ENCODE measurements at places on chromosomes 12 and 14. TPM values are rescaled to one million over a fixed set of nuclear protein-coding genes. Genes with fewer than 3 reads are reported as not detected.

DNA sequence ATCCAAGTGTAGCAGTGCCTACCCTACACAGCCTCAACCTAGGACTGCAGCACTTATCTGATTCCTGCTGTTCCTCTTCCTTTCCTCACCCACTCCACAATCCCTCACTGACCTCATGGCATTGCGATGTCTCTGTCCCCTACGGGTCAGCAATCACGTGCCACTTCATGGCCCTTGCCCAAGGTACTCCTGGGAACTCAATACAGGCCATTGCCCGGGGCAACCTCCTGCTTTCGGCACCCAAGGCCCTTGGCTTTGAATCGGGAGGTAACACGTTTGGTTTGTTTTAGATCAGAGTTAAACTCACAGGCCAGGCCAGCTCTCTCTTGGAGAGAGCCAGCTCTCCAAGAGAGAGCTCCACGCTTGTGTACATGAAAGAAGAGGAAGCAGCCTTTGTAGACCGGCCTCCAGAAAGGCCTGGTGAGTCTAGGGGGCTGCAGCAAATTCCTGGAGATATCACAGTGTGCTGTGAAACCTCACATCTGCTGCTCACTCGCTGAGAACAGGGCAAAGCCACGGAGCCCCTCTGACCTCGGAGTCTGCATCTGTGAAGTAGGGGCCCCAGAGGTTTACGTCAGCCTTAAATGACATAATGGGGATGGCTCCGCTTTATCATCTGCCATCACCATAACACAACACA, 12.2 kb downstream of the CLMN start:
- peak; percentile 32 for DNase-seq

GRCh38 chr12:64086946-64087345, 135.2 kb downstream of the KICS2 start:
- no peak for DNase-seq

GRCh38 chr12:108054496-108054895, 74.6 kb upstream of the WSCD2 start:
- no peak for DNase-seq

Gene PLBD1
- 17.8 TPM for total RNA-seq

- no peak for DNase-seq
Measured at GRCh38 chr14:69105326-69105725, 47.6 kb downstream of the DCAF5 start.

DNA sequence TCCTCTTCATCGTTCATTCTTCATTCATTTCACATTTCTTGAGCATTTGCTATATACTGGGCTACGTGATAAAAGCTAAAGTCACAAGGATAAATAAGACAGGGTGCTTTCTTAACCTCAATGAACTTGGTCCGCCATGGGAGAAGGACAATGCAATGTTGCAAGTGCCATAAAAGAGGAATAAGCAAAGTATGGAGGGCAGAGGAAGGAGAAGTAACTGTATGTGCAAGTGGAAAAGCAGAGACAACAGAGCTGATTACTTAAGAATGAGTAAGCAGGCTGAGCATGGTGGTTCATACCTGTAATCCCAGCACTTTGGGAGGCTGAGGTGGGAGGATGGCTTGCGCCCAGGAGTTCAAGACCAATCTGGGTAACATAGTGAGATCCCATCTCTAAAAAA, 14.4 kb downstream of the AREL1 start:
- DNase-seq: no peak

Gene ISM2
- not detected for total RNA-seq

DNA sequence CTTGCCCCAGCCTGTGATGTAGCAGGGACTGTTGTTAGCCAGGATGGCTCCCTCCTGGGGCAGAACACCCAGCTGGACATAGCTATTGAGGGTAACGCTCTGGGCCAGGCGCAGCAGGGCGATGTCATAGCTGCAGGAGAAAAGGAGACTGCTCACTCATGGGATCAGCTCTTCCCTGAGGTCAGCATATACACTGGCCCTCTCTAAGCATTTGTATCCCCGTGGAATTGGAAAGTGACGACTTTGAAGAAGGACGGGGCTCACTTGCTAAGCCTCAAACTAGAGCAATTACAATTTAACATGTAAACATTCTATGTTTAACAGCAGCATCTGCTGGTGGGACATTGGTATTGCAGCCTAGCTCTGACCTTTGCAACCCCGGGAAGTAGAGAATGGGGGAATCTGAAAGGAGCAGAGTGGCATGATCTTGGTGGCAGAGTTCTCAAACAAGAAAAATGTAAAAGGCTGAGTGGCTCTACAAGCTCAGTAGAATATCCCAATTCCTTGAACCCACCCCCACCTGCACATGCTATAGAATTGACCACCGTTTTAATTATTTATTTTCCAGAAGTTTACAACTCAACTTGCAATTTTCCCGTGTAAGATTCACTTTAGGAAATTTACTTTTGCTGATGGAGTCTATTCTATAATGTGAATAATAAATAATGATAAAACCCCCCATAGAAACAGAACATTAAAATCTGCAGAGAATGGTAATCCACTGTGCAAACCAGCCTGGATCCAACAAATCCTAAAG, 5.0 kb downstream of the CELA1 start:
- DNase-seq: no peak

- DNase-seq: no peak
Measured at GRCh38 chr14:68249661-68250451, 430.3 kb downstream of the RAD51B start.

Gene LAG3
- total RNA-seq: 0.49 TPM

GRCh38 chr12:29242921-29243431, 93.9 kb downstream of the FAR2 start:
- peak; percentile 44 for DNase-seq

Gene DCN
- total RNA-seq: 459 TPM

DNA sequence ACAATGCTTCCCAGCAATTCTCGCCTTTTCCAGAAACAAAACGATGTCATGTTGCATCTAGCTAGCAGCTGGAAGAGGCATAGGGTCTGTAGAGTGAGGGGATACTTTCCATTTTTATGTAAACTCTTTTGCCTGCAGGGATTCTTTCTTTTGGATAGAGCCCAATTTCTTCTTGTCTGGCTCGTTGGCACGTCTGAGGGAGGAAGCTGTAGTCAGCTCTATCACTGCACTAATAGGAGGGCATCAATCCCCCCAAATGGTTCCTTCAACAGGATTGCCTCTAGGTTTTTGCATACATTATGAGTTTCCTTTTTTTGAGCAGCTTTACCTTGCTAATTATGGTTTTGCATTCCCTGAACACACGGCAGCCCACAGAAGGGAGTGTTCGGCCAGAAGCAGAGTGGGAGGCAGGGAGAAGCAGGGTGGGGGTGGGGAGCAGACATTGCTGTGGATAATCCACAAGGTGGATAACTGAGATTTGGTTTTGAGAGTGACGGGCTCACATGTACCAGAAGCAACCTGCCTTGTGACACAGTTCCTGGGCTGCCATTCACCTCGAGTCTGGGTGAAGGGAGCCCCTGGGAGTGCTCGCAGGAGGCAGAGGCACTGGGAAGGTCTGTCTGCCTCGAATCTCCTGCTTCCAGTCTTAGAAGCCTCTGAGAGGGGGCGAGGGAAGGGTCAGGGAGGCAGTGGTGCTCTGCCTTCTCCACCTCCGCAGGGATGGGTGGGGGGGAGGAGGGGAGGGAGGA, 24.5 kb downstream of the LRTM2 start:
- no peak for DNase-seq

Gene SMOC1
- 0.92 TPM for total RNA-seq

Gene LRP10
- 169 TPM for total RNA-seq

DNA sequence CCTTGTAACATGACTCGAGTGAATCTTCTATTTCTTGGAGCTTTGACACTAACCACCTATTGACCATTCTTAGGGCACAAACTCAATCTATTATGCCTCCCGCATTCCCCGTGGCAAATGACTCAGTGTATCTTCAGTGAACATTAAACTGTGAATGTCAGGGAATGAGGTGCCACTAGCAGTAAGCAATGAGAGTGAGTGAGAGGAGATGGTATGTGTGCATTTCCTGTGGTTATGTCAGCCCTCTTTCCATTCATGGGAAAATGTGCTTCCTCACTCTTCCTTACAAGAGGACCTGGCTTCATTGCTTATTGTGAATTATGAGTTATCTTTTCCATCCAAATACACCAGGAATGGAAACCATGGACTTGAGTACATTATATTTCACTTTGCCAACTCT, 229.2 kb downstream of the EMP1 start:
- no peak for DNase-seq

DNA sequence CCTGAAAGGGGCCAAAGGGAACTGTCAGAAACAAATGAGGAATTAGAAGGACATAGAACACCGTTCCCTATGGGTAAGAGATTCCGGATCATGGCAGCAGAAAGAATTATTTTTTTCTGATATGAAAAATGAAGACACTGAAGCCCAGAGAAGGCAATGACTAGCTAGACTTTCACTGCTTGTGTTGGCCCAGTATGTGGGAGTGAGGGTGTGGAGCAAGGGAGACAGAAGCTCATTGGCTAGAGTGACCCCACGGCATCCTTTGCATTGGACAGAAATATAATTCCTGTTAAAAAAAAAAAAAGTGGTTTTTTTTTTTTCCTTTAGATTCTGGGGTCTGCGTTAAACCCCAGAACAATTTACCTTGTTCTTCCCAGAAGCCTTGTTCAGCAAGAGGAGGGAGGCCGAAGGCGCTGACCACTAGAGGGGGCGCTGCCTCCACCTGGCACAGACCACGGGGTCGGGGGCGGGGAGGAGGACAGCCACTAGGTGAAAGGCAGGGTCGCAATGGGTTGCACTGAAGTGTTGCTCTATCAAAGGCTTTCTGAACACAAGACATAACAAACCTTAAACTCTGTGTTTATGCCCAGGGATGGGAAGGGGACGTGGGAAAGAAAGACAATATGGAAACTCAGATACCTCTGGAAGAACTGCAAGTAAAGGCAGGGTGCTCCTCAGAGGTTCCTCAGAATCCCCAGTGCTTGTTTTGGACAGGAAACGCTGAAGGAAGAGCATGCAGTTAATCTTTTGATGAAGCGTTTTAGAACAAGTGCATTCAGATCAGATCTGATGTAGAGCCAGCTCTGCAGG, 156.8 kb downstream of the KCNA5 start:
- DNase-seq: peak; percentile 30

DNA sequence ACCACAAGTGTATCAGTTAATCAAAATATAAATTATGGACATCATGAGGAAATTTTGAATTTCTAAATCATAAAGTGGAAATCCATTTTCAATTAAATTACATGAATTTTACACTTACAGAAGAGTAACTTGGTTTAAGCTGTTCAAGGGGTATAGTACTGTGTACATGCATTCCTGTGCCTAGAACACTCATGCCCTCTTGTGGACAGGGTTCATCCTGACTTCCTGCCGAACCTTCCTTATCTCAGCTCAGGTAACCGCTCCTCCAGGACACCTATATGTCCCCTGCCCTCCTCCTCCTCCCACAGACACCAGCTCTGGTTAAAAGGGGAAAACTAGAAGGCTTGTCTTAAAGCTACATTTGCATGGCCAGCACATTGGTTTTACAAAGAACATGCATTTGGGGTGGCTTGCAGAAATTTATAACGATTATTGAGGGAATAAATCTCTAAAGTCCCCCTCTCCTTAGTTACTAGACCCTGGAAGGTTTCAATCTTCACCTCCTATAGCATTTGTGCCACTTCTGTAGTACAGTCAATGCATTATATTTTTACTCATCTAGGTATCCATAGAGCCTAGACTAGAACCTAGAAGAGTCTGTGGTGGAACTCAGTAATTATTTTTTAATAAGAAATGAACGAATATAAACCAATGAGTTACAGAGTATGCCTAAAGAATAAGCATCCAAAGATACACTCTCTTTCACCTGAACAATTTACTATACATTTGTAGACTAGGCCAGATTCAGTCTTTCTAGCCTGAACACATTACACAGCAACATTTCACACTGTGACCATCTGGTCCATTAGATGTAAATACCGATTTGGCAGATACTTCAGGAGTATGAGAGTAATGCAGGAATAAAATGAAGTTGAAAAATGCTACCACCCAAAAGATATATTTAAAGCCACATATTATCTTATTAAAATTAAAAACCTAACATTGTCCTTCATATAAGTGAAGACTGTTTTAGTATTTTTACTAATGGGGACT, 345.6 kb downstream of the PAWR start:
- no peak for DNase-seq

- peak; percentile 82 for DNase-seq
Measured at GRCh38 chr12:30822385-30823155, 67.8 kb upstream of the CAPRIN2 start.

DNA sequence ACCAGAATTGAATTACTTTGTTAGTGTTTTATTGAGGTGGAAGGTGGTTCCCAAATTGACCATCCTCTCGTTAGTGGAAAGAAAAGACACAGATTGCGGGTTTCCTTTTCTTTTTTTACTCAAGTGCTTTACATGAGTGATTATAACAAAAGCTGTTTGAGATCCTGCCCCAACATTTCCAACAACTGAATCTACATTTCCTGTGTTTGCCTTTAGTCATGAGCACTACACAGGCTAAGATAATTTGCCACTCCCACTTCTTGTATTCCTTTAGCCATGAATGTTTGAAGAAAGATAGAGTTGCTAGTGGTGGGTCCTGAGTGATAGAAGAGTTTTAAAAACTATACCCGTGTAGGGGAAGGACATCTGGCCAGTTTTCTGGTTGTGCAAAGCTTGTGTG, 16.0 kb downstream of the RERGL start:
- DNase-seq: no peak

DNA sequence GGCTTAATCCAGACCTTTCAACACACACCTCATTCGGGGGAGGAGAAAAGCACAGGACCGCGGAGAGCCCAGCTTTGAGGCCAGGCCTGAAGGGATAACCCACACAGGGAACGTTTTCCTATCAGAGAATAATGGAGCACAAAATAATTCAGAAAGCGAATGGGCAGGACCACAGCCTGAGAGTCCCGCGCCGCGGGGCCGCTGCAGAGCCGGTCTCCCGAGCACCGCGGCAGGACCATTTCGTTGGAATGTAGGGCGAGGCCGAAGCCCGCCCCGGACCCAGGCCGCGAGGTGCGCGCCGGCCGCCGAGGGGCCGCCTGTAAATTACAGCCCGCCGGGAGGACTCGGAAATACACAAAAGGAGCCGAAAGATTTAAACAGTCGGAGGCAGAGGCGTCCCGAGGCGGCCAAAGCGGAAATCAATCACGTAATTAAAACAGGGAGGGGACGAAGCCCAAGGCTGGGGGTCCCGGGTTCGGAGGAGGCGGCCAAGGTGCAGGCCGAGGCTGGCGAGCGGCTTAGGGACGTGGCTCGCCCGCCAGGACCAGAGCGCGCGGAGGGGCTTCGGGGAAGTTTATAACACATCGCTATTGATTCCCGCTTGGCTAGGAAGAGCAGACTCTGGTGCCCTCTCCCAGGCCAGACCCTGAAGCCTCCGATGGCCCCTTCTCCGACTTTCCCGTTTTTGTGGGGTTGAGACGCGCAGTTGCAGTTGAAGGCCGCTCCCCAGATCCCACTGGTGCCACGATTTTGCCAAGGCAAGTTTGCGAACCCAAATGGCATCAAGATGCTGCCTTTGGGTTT, 6.3 kb upstream of the HOXC4 start:
- no peak for DNase-seq

GRCh38 chr12:43653917-43654316, 101.9 kb upstream of the ADAMTS20 start:
- no peak for DNase-seq

GRCh38 chr12:93139028-93139665, 210.1 kb upstream of the EEA1 start:
- no peak for DNase-seq

- no peak for DNase-seq
Measured at GRCh38 chr12:98471085-98471484, 44.3 kb upstream of the TMPO start.
